ENCODE measurements at places on chromosomes 11 and 22.

- no peak for DNase-seq
These were observed 533.5 kb downstream of the BUD13 start for GRCh38 chr11:116239247-116239646.

GRCh38 chr22:46788441-46789172 lies 26.2 kb downstream of the TBC1D22A start:
- DNase-seq, result no peak

- DNase-seq, result no peak
These were observed 200.1 kb upstream of the POU2AF2 start for GRCh38 chr11:111045407-111045803.

DNA sequence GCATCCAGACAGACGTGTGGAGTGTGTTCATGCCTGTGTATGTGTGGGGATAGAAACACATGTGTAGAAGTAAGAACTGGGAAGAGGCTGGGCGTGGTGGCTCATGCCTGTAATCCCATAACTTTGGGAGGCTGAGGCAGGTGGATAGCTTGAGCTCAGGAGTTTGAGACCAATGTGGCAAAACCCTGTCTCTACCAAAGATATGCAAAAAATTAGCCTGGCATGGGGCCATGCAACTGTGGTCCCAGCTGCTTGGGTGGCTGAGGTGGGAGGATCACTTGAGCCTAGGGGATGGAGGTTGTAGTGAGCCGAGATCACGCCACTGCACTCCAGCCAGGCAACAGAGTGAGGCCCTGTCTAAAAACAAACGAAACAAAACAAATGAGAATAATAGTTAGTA lies 1166.6 kb downstream of the TBC1D22A start:
- DNase-seq, result no peak

GRCh38 chr11:126742582-126742981 lies 258.0 kb downstream of the KIRREL3 start:
- DNase-seq, result no peak

- DNase-seq, result no peak
These were observed 13.0 kb upstream of the MYEOV start for GRCh38 chr11:69280994-69281393.

GRCh38 chr11:121086866-121087265 lies 14.2 kb upstream of the TECTA start:
- no peak for DNase-seq

All from stimulated activated CD4-positive, alpha-beta T cell treated with anti-CD3 and anti-CD28 coated beads, Interleukin-12 subunit alpha, Interleukin-12 subunit beta, amount 100 ng/mL, for 24 hours (primary cell).